Activated gamma-delta T cell treated with anti-CD3 and anti-CD28 coated beads, Interleukin-2, amount 50 U/mL, for 16 hours (primary cell): ENCODE measurements at places on chromosomes 5 and 9.

GRCh38 chr9:87040410-87041009, 93.2 kb upstream of the GAS1 start:
- no peak for DNase-seq

DNA sequence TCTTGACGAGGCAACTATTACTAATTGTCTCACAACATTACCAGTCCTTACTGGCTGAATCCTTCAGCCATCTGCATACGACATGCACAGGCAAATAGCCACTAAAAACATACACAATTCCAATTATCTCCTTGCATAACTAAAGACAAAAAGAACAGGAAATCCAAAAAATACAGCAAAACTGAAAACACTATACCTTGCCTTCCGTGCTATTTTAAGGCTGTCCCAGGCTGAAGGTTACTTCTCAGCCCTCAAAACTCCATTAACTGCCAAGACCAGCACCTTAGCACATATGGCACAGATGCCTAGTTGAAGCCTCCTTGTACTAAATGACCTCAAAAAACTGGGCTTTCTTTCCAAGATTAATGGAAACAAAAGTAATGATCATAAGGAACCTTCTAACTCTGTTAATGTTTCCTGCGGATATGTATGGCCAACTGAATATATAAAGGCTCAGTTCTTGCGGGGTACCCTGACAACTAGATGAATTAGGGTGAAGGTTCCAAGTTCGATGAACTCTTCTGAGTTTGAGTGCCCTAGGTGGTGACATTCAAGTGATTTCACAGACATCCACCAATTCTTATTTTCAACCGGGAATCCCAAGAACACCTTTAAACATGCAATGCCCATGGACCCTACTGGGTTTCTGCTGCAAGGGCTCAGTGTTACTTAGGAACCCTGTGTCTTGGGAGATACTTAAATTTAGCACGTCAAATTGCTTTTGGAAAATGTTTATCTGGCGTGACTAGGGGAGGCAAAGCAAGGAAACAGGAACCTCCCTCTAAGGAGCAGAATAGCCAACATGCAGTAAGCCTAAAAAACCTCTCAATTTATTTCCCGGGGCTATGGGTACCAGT, 455.3 kb downstream of the RAB3C start:
- no peak for DNase-seq

GRCh38 chr5:16936989-16937438, 926 bp upstream of the MYO10 start:
- no peak for DNase-seq

DNA sequence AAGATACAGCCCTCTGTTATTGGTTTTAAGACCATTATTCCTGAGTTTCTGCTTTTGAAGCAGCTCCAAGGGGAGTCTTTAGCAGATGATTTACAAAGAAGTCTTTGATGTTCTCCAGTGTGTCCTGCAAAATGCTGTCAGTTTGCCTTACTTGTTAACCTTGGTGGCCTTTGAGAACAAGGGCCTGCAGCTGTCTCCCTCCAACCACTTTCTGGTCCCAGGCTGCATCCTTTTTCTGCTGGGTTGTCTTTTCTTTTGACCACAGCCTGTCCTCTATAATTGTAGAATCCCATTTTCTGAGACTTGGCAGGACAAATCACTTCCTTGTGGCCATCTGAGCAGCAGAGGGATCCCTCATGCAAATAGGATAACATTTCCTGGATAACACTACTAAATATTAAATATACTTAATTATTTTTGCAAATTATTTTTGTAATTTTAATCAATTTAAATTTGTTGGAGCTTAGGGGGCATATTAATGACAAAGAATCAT, 281.4 kb downstream of the DMRT2 start:
- no peak for DNase-seq

- no peak for DNase-seq
These were observed 72.2 kb downstream of the NMUR2 start for GRCh38 chr5:152332716-152333460.

DNA sequence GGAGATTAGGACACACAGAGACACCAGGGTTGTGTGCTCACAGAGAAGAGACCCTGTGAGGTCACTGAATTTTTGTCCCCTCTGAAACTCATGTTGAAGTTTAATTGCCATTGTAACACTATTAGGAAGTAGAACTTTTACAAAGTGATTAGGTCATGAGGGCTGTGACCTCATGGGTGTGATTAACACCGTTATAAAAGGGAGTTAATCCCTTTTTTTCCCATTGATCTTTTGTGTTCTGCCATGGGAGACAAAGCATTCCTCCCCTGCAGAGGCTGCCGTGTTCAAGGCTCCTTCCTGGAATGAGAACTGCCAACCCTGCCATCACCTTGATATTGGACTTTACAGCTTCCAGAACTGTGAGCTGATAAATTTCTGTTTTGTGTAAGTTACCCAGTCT, 221.0 kb downstream of the ADCY2 start:
- DNase-seq = no peak

- DNase-seq = no peak
These were observed 20.5 kb downstream of the MRPL36 start for GRCh38 chr5:1779021-1779680.

GRCh38 chr9:89446261-89446960, 51.5 kb downstream of the SEMA4D start:
- no peak for DNase-seq

DNA sequence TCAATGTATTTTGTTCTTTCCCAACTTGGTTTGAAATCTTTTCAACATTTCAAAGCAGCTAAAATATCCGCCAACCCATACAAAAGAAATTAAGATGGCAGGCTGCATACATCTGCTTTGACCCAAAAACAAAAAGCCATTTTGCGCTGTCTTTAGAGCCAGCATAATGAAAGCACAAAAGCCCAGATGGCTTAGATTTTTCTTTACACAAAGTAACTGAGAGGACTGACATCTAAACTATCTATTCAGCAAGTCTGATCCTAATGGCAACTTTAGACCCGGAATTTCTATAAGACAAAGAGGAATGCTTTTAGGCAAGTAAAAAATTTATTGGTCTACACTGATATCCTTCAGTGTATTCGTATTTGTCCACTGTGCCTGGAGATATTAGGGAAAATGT, 86.3 kb downstream of the MYO10 start:
- DNase-seq = no peak

DNA sequence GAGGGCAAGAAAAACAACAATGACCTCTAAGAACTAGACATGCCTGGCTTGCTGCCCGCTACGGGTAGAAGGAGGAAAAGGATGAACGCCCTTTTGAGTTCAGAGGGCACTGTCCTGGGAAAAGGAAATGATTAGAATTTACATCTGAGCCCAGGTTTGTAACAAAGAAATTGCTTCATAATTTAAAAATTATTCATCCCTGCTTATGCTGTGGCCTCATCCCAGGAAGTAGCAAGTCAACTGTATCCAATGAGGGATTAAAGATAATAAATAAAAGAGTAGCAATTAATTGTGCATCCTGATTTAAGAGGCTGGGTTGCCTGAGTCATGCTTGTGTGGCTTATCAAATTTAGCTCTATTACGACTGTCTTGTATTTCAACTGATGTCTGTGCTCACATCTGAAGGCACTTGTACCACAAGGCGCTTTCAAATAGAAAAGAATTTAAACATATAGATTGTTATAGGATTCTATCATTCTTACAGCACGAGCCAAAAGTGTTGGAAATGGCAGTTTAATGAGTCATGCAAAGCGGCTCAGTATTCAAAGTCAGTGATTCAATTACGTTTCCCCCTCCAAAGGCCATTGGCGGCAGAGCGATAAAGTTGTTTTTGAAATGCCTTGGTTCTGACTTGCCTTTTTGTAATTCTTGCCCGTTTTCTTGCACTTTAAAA, 40.0 kb upstream of the DMRT1 start:
- no peak for DNase-seq

- peak; percentile 57 for DNase-seq
These were observed 24.2 kb upstream of the GLRX start for GRCh38 chr5:95846554-95847260.

DNA sequence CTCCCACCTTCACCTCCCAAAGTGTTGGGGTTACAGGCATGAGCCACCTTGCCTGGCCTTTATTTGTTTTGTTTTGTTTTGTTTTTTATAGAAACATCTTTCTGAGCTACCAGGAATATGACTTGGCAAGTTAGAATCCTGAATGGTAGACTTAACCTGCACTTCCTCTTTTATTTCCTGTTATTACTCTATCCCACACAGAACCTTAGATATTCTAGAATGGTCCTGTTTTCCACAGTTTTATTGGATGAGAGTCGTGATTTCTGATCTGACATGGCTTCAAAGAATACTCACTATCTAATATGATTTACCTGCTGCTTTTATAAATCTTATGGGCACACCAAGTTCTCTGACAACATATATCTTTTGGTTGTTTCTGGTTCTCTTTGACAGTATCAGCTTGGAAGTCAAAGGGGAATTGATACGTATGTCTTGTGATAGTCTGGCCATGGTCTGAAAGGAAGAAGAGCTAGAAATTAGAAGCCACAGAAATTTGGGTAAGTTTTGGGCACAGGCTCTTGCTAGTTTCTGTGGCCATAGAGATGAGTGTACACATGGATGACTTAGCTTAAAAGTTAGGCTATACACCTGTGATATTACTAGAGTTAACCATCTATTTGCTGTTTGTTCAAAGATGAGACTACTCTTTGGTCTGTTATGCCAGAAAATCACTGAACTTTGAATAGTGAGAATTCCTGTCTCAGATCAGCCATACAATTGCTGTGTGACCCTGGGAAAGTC, 4.7 kb upstream of the PANK3 start:
- no peak for DNase-seq

DNA sequence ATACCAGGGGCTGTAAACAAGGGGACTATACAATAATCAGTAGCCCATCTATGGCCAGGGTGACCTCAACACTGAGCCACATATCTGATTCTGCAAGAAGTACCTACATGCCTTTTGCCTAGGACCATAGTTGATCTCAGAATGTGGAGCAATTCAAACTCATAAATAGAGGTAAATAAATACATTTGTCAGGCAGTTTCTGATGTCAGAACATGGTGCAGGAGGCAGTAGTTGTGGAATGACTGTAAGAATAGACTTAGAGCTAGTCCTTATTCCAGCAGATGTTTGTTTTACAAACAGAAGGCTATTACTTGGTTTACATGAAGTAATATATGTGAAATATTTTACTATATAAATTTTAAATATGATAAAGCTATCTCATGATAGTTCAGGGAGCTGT, 330.7 kb upstream of the DAB2 start:
- no peak for DNase-seq

GRCh38 chr5:168529374-168530234, 499 bp downstream of the FBLL1 start:
- no peak for DNase-seq

DNA sequence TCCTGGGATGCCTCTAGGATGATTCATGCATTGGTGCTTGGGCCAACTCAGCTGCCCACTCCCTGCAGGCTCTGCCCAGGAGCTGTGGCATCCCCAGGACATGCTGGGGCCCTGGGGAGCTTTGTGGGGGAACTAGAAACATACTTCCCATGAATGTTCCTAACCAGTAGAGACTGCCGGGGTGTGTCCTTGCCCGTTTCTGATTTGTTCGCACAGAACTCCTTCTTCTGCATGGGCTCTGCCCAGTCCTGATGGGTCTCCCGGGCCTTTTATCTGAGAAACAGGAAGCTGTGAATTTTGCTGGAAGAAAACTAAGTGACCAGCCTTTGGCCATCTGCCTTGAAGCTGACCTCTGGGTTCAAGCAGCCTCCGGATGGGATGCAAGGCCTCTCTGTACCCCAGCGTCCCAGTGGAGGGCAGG, 71.6 kb upstream of the RNU6ATAC start:
- DNase-seq = no peak

GRCh38 chr5:65290677-65291076, 191.0 kb downstream of the ADAMTS6 start:
- no peak for DNase-seq

GRCh38 chr5:42887575-42887974, 75.9 kb upstream of the SELENOP start:
- DNase-seq = no peak

DNA sequence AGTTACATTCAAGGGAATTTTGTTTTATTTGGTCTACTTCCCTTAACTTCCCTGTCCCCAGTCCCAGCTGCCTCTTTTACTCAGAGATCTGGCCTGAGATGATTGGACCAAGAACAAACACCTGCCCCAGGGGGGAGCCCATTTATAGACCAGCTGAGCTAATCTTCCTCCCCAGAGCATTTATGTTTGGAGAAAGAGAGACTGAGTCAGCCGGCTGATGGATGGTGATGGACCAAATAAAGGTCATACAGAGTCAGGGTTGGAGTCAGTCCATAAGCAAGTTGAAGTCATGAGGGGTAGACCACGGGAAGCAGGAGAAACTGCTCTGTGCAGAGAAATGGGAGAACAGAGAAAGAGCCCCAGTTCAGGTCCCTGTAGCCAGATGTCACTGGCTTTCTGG, 77.7 kb downstream of the TMEM174 start:
- DNase-seq = no peak

DNA sequence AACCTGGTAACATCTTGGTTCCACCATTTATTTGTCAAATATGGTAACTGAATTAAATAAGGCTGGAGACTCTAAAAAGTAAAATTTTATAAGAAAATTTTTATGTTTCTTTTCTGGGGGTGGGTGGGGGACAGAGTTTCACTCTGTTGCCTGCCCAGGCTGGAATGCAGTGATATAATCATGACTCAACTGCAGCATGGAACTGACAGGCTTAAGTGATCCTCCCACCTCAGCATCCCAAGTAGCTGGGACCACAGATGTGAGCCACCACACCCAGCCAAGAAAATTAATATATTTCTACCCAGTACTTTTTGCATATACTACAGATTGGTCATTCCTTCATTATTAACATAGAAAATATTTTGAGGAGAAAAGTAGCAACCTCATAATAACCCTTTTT, 216.9 kb downstream of the DEPDC1B start:
- no peak for DNase-seq

- no peak for DNase-seq
These were observed 58.9 kb upstream of the MCCC2 start for GRCh38 chr5:71528206-71528605.

- no peak for DNase-seq
These were observed 92.4 kb upstream of the PRRC1 start for GRCh38 chr5:127425037-127425436.

DNA sequence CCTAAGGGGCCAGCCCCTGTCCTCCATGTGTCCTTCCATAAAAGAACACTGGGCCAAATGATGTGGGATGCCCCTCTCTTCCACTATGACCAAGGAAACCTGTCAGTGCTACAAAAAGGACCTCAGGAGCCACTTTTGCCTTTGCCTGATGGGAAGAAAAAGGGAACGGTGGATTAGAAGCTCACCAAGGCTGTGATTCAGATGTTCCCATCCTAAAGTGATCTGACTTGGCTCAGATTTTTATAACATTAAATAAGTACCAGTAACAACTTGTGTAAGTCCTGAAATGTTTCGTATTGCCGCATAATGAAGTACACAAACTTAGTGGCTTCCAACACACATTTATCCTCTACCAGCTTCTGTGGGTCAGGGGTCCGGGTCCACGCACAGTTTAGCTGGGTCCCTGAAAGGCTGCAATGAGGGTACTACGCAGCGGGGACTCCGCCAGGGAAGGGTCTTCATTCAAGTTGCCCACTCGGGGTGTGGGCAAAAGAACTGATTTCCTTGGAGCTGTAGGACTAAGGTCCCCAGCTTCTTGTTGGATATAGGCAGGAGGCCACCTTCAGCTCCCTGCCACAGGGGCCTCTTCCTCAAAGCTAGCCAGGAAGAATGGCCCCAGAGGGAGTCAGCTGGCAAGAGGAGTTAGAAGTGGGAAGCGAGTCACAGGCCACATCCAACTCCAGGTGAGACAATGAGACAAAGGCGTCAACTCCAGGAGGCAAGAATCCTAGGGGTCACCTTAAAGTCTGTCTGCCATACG, 60.4 kb downstream of the RAPGEF1 start:
- no peak for DNase-seq

- no peak for DNase-seq
These were observed 24.5 kb downstream of the MAST4 start for GRCh38 chr5:66620711-66621110.
